ENCODE measurements at places on chromosomes 6 and 20. TPM values are rescaled to one million over a fixed set of nuclear protein-coding genes. Genes with fewer than 3 reads are reported as not detected.

GRCh38 chr20:5504061-5504739 is 187.4 kb upstream of the PROKR2 start:
- peak; percentile 17 for DNase-seq

GRCh38 chr6:158808442-158808833 is 10.7 kb downstream of the EZR start:
- DNase-seq = no peak

DNA sequence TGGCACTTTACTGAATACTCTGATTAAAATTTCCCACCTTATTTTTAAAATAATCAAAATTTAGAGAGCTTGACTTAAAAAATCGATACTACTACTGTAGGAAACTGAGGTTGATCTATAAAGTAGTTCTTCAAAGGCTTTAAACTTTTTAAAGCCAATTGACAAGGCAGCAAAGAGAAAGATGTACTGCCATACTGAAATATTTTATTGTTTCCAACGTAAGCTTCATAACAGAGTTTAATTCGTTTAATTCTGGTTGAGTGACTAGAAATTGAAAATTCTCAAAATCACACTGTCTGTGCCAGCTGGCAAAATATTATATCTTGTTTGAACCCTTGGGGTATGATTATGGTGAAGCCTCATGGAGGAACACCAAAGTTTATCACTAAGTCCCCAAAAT is 207.6 kb downstream of the UNC5CL start:
- DNase-seq = no peak

DNA sequence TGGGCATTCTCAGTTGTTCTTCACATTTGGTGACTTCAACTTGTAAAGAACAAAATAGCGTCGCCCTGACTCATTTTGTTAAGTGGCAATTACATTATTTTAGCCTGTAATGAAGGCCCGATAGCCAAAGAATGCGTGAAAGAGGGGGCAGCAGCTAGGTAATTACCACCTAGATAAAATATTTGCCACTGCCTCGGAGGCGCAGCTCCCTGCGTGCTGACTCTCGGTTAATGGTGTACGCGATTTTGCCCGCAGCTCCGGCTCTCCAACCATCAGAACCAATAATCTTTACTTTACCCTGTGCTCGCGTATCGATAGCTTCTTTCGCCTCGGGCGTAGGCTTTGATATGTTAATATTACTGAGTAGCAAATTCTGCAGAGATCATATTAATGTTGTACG is 8.7 kb downstream of the TFAP2D start:
- DNase-seq = no peak

DNA sequence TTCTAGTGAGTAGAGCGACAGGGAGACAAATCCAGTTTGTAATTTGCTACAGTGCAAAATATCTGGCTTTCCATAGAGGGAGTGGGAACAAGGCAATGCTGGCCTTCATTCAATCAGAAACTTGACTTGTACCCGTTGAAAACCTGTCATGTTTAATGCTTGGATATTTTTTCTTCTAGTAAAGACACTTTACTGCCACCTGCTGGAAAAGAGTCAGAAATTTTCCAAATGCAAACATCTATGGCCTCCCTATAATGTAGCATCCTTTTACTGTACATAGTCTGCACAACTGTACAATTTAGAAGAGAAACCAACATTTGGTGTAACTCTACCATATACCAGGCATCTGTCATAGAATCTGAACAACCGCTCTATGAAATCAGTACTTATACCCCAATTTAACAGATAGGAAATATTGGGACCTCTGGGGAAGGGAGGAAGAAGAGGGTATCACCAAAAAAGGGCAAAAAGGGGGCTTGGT is 16.7 kb upstream of the TBC1D20 start:
- no peak for DNase-seq

DNA sequence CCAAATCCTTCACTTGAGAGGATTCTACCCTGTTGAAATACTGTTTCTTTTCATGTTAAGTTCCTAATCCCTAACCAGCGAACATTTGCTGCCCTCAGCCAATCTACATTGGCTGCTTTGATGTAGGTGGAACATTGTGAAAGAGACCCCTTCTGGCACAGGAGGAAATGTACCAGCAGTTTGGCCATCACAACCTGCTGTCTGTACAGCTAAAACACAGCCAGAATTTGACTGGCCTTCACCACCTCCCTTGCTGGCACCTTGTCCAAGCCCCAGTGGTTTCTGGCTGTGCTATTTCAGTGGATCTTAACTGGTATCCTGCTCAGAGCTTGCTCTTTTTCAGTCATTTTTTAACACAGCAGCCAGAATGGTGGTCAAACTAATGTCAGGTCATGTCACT is 202.1 kb upstream of the EPHA7 start:
- no peak for DNase-seq

GRCh38 chr6:139243536-139243935 is 48.3 kb downstream of the TXLNB start:
- DNase-seq = no peak

DNA sequence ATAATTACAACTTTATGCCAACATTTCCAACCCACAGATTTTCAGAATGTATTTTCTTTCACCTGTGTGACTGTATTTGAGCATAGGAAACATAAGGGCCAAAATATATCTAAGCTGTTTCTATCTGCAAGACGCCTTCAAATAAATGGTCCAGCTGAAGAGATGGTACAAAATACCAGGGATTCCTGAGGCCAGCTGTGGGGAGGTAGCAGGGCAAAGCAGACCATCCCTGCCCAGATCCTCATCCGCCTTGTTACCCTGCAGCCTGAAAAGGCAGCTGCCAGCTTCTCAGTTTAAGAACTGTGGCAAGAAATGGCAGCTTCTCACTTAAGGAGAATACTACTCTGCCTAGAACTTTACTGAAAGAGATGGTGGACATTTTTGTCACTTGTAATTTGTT is 143.3 kb downstream of the KHDC1L start:
- DNase-seq = no peak

DNA sequence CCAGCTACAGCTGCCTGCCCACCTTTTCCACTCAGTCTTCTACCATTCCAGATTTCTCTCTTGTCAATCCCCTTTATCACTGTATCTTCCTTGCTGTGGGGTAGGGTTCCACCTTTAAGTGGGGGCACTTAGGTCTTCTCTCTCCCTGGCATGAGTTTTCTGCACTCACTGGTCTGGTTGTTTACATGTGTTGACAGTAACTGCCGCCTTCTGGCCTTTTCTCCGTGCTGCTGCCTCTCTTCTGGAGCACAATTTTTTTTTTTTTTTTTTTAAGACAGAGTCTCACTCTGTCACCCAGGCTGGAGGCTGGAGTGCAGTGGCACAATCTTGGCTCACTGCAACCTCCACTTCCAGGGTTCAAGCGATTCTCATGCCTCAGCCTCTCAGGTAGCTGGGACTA is 12.0 kb downstream of the RNF114 start:
- no peak for DNase-seq

GRCh38 chr6:33694401-33694931 is 17.0 kb downstream of the UQCC2 start:
- DNase-seq = no peak

The UBE2C gene
- total RNA-seq = 15.6 TPM

The PTPRT gene
- 1.9 TPM for total RNA-seq

All from urinary bladder (tissue), 4 donors.